DND-41 (cell line): ENCODE measurements at places on chromosomes 7 and 10.

DNA sequence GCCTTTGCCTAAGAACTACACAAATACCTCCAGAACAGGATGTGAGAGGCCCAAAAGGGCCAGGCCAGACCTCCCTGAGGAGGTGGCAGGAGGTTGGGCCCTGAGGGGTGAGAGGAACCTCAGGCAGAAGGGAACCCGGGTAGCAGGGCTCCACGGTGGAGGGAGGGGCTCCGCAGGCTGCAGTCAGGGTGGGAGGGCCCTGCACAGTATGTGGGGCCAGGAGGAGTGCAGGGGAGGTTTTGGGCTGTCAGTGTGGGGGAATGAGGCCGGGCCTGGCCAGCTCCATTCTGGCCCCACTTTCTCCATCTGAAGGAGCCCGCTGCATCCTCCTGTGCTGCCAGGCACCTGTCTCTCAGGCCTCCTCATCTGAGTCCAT, 25.9 kb downstream of the DNAJB12 start:
- DNase-seq, result peak; percentile 83

DNA sequence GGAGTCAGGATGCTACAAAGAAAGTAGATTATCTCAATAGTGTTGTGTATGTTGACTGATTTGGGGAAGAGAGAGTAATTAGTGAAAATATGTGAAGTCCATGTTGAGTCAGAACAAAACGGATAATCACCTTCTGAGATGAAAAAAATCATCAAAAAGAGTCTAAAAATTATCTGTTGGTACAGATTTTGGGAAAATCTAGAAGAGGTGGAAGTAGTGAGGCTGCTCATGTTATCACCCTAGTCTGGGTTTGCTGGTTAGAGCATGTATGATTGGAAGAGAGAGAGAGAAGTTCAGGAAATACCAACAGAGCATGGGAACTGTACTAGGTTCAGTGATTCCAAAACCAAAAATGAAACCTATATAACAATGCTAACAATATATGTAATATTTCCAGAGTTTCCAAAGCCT, 12.3 kb downstream of the RPA3 start:
- DNase-seq, result no peak

DNA sequence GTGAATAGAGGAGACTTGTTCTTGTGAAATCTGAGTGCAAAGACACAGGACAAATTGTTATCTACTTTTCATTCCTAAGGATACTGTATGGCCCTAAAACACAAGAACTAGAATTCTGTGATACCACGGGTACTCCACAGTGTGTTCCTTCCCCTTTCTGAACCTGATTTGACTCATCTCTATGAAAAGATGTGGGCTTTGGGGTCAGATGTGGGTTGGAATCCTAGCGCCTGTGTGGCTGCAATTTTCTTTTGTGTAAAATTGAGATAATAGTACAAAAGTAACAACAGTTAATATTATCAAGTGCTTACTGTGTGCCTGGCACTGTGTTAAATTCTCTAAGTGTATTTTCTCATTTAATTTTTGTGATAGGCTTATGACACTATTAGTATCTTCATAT, 8.1 kb downstream of the SRGN start:
- DNase-seq, result no peak

GRCh38 chr7:407721-408539, 111.7 kb downstream of the PDGFA start:
- no peak for DNase-seq

DNA sequence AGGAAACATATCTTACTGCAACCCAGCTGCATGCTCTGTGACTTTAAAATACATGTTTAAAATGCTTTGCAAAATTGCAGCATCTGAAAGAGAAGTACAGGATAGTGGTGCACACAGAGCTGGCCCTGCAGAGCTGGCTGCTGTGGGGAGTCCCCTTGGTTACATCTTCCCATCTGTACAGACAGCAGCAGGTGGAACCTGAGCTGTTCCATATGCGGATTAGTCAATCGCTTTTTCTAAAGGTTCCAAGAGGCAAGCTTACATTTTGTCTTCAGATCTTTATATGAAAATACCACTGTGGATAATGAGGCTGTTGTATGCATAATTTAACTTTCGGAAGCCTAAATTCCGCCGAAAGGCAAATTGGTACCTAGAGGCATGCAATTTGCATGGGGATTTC, 444.1 kb downstream of the NRG3 start:
- no peak for DNase-seq

DNA sequence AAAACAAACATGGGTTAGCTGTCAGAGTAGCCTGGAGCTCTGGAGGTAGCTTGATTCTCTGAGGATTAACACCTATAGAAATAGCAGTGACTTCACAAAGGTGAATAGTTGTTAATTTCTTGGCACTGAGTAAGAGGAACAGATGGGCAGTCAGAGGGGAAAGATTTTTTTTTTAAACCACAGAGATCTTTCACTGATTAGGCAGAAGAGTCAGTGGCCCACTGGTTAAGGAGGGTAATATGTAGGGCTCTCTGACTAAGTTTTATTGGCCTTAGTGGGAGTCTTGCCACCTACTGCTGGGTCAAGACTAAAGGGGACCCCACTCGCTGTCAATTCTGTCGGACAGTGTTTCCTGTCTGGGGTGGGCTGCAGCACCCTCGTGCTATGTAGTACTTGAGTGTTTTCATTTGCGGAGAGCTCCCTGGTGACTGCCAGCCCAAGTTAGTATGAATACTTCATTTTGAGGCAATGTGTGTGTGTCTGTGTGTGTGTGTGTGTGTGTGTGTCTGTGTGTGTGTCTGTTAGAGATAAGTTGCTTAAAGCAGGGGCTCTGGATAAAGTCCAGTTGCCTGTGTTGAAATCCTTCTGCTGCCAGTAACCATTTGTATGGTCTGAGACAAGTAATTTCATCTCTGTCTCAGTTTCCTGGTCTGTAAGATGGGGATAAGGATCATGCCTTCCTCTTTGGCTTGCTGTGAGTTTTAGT, 145.2 kb downstream of the ARID5B start:
- no peak for DNase-seq

GRCh38 chr10:13707156-13707881, 120.6 kb downstream of the PRPF18 start:
- DNase-seq, result peak; percentile 65

DNA sequence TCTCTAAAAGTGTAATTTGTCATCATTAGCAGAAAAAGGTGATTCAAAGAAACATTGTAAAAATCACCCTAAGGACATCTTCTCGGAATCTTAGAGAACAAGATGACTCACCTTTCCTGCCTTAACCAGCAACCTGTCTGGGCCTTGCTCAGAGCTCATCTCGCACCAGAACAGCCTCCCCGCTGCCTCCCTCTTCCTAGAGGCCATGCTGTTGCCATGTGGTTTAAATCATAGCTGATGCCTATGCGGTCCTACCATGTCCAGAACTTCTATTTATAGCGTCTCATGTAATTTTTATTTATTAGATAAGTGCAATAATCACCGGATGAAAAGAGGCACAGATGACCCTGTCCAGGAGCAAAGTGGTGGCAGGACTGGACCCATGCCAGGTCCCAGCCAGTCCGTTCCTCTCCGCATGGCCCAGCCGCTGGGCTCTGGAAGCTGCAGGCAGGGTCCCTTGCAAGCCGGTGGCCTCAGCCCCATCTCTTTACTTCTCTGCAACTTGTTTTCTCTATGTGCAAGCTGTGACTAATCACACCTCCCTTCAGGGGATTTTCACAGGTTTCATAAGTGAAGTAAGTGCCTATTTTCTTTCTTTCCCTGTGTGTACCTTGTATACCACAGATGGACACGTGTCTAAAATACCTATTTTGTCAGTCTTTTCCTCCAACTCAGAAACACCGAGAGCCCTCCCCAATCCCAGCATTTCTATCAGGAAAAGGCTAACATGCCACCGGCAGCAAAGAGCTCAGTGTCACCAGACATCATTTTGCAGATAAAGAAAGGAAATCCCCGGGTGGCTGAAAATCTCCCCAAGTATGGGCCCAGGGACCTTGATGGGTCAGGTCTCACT, 27.1 kb downstream of the KLF6 start:
- no peak for DNase-seq

DNA sequence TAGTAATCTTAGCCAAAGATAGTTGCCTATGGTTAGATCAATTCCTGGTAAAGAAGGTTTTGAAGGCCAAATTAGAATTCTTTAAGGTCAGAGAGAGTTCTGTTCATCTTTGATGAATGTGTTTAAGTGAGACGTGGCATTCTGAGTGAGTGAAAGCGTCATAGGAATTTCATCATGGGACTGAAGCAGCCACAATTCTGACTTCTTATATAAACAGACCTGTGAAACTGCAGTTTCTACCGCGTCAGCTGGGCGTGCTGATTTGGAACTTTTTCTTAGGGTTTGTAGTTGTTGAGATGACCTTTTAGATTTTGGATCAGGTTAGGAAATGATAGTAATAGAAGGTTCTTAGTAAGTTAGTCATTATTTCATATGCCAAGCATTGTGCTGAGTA, 103.8 kb downstream of the CNNM2 start:
- no peak for DNase-seq

GRCh38 chr7:140595468-140596092, 45.0 kb downstream of the DENND2A start:
- no peak for DNase-seq

DNA sequence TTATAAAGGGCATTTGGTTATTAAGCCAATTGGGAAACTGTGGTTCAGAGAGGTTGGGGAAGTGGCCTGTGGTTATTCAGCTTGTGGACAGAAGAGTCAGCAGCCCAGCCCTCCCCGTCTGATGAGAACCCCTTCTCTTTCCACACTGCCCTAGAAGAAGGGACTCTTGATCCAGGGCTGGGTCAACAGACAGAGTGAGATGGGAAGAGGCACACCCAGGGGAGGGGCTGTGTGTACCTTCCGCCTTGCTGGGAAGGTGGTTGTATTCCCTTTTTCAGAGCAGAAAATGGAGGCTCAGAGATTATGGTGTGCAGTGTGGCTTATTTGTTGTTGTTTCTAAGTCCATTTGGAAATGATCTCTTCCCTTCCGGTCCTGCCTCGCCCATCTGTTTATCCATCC, 103.4 kb downstream of the GRK5 start:
- no peak for DNase-seq

GRCh38 chr7:107162475-107162874, 6.3 kb upstream of the HBP1 start:
- no peak for DNase-seq

GRCh38 chr7:23369100-23369499, 70.0 kb downstream of the MALSU1 start:
- DNase-seq, result no peak

DNA sequence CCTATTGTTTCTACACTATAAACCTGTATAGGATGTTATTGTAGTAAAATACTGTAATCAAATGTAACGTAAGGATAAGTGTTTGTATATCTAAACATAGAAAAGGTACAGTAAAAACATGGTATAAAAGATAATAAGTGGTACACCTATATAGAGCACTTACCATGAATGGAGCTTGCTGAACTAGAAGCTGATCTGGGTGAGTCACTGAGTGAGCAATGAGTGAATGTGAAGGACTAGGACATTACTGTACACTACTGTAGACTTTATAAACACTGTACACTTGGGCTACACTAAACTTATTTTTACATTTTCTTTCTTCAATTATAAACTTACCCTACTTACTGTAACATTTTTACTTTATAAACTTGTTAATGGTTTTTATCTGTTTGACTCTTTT, 732.9 kb upstream of the LRRN3 start:
- DNase-seq, result no peak

DNA sequence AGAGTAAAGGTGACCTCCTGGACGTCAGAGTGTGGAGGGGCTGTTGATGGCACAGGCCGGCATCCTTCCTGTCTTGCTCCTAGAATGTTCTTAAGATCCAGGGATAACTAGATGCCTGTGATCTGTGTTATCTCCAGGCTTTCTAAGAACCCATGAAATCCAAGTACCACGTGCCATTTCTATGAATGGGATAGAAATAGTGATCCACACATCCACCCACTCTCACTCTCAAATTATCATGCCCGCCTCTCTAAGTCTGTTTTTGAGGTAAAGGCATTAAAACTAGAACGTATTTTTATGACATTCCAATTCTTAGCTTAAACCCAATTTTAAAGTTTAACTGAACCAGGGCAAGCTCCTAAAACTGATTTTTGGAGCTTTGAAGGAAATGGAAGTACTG, 622.5 kb downstream of the PARD3 start:
- DNase-seq, result no peak

GRCh38 chr7:69550991-69551390, 47.3 kb upstream of the AUTS2 start:
- DNase-seq, result no peak

- DNase-seq, result no peak
These were observed 120.2 kb upstream of the TMEM229A start for GRCh38 chr7:124152859-124153692.

DNA sequence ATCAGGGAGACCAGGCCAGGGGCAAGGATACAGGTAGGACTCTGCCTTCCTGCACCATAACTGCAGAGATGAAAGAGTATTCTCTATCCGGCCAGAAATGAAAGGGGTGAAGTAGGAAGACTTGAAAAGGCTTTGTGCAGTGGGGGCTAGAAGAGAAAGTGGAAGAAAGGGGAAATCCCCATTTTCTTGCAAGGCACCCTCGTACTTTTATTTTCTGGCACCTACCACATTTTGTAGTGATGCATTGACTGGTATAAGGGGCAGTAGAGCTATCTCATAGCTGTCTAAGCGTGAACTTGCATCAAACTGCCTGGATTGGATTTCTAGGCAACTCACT, 752 bp upstream of the CAMK2G start:
- peak; percentile 46 for DNase-seq

- peak; percentile 47 for DNase-seq
These were observed 46.6 kb downstream of the CCSER2 start for GRCh38 chr10:84375011-84375410.

- no peak for DNase-seq
These were observed 27.6 kb upstream of the FAM204A start for GRCh38 chr10:118369641-118370205.

- DNase-seq, result no peak
These were observed 259.5 kb upstream of the VWC2 start for GRCh38 chr7:49513911-49514310.
